ELR (cell line): ENCODE measurements at places on chromosomes 11 and 22.

DNA sequence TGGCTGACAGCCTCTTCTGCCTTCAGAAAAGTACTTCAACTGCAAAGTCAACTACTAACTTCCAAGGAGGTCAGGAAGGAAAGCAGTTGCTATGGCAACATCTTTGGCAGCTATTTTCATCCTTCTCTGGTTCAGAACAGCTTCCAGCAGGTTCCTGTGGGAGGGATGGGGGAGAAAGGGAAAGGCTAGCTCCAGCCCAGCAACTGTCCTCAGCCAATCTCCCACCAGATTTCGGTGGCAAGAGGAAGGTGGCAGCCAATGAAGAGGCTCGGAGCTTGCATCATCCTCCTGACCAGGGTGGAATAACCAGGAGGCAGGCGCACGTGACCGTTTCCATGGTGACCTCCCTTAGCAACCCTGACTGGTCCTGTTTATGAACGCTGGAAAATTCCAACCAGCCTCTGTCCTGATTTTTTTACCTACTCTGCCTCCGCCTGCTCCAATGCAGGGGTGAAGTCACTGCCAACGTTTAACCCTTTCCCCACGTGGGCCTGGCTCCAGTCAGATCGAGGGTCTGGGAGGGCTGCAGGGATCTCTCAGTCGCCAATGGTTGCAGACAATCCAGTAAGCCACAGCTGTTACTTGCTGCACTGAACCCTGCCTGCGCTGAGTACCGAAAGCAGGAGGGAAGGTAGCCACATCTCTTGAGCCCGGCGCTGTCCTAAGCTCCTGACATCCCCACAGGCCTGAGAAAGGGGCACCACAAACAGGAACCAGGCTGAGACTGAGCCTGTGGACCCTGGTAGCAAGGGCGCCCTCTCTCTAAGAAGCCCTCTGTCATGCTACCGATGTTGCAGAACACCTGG lies 11.2 kb upstream of the MALAT1 start:
- DNase-seq, result peak; percentile 100

DNA sequence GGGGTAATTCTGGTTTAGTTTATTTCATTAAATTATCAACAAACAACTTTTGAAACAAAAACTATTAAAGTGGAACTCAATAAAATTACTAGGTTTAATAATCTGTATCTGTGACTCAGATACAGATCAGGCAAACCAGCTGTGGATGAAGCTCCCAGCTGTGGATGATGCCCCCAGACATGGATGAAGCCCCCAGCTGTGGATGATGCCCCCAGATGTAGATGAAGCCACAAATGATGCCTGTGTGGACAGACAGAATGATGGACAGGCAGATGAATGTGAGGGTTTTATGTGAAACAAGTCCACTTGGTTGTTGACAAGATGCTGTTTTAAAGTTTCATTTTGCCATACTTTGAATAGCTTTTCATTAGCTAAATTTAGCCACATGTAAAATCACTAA lies 5.8 kb upstream of the ZNF74 start:
- DNase-seq, result no peak

- peak; percentile 76 for DNase-seq
Measured at GRCh38 chr11:108117746-108118371, 3.5 kb upstream of the ACAT1 start.

- DNase-seq, result no peak
Measured at GRCh38 chr11:10087186-10087922, 206.7 kb downstream of the SBF2 start.

DNA sequence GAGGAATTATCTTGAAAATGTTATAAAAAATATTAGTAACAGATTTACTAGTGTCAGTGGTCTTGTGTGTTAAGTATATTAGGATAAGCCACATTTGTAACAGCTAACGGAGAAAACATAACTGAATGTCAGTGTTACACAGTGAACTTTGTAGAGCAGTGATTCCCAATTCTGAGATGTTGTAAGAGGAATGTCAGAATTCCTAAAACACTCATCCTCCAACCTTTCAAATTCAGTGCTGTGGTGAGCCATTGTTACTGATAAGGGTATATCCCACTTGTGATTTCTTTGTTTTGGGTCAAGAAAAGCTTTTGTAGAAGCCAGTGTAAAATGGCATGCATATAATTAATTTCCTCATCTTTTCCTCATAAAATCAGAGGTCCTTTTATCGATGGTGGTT lies 61.9 kb downstream of the ARHGEF12 start:
- DNase-seq, result no peak

- DNase-seq, result no peak
Measured at GRCh38 chr11:35387111-35387982, 32.0 kb downstream of the SLC1A2 start.

GRCh38 chr11:82862379-82862778 lies 37.9 kb downstream of the PRCP start:
- DNase-seq, result no peak

DNA sequence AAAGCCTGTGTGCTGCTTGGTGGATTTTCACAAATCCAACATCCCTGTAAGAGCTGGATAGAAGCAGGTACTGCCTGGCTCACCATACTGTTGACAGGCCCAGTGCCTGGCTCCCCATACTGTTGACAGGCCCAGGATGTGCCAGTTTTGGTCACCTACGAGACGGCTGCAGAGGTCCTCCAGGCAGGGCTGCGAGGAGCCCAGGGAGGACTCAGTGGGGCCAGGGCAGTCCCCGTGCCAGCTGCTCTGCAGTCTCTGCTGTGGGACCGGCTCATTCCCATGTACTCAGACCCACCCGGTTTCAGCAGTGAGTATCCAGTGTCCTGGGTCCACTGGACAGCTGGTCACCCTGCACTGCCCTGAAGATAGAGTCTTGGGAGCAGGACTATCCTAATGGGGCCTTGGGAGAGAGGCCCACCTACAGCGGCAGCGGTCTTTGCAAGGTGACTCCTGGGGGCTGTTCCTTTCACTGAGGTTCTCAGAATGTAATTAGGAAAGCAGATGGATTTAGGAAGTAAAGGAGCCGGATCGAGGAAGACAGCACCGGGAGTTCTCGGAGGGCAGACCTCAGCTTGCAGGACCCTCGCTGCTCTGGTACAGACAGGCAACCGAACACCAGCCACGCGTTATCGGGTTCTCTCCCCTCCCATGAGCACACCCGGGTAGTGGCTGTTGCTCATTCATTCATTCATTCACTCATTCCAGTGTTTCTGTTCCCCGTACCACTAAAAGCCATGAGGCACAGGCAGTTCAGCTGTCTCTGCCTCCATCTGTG lies 106.1 kb downstream of the CTTN start:
- DNase-seq, result no peak

DNA sequence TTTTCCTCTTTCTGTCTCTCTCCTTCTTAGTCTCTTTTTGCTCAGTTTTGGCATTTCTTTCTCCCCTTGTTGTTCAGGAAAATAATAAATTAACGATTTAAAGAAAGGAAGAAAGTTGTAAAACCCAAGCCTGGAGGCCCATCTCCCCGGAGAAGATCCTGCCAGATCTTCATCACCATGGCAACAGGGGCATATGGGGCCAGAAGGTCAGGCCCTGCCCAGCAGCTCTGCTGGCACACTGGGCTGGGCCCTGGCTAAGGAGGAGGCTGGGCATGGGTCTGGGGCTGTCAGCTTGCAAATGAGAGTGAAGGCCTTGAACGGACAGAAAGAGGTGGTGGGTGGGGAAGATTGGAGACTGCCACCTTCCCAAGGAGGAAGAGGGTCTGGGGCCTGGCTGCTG lies 2.8 kb downstream of the LRRC10B start:
- DNase-seq, result no peak

DNA sequence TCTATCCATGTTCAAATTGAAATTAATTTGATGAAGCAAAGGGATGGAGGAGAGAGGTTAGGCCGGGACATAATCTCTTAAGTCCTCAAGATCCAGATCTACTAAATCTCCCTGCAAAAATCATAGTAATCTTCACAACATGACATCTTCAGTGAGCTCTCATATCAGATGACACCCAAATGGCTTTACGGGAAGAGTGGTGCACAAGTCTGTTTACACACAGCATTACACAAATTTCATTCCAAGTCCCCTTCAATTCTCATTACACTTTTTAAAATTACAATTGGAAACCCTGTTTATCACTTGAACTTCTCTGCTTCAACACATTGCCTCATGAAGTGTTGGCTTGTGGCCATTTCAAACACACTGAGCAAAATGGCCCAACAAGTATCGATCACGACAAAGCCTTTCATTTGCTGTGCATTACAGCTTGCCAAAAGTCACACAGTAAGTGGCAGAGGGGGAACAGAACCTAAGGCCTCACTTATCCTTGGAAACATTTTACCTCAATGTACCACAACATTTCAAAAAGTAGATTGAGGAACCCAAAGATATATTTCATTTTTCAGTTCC lies 17.9 kb upstream of the TPH1 start:
- DNase-seq, result no peak

GRCh38 chr11:79437278-79437980 lies 3.4 kb downstream of the TENM4 start:
- DNase-seq, result peak; percentile 63
